ENCODE measurements at places on chromosomes 12 and 14. TPM values are rescaled to one million over a fixed set of nuclear protein-coding genes. Genes with fewer than 3 reads are reported as not detected.

The OTX2 gene
- total RNA-seq: 0.68 TPM

The SLC25A47 gene
- 0.07 TPM for total RNA-seq

The DHRS2 gene
- total RNA-seq: 0.07 TPM

The GPR137C gene
- under 0.01 TPM for total RNA-seq

The FGF6 gene
- not detected for total RNA-seq
